AG08396 (cell line): ENCODE measurements at places on chromosomes 4 and X.

DNA sequence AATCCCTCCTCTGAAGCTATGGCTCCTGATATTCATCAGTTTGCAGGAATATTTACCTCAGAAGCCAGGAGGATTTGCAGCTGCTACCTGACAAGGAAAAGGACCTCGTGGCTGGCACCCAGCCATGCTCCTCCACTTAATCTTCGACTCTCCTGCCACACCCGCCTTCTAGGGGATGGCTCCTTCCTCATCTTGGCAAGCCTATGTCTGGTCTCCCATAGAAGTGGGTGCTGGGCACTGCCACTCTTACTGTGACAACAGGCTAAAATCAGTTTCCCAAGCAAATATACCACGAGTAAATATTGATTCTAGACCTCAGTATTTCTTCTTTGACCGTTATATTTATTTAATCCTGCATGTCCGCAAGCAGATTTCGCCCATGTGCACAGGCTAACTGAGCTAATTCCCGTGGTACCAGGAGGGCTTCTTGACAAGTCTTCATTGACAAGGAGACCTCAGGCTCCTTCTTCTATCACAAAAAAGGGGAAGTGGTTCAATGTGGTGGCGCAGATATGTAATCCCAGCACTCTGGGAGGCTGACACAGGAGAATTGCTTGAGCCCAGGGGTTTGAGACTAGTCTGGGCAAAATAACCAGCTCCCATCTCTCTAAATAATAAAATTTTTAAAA, 52.6 kb upstream of the DCTD start:
- DNase-seq = no peak

DNA sequence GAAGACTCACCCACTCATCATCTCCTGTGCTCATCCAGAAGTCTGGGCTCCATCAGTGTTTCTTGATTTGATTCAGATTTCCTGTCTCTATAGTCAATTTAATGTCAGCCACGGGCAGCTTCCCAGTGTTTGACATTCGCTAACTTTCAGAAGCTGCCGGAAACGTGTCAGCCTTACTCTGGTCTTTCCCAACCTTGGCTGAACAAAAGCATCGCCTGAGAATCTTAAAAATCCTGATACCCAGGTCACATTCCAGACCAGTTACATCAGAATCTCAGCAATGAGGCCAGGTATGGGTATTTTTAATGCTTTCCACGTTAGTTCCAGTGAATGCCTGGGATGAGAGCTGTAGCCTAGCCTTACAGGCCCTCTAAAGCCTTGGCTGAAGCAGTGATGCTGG, 233.8 kb downstream of the FRMPD4 start:
- DNase-seq = peak; percentile 15

- no peak for DNase-seq
Measured at GRCh38 chrX:63354484-63354883, 3.4 kb upstream of the SPIN4 start.

- DNase-seq = no peak
Measured at GRCh38 chrX:38273453-38273852, 52.8 kb upstream of the SRPX start.

DNA sequence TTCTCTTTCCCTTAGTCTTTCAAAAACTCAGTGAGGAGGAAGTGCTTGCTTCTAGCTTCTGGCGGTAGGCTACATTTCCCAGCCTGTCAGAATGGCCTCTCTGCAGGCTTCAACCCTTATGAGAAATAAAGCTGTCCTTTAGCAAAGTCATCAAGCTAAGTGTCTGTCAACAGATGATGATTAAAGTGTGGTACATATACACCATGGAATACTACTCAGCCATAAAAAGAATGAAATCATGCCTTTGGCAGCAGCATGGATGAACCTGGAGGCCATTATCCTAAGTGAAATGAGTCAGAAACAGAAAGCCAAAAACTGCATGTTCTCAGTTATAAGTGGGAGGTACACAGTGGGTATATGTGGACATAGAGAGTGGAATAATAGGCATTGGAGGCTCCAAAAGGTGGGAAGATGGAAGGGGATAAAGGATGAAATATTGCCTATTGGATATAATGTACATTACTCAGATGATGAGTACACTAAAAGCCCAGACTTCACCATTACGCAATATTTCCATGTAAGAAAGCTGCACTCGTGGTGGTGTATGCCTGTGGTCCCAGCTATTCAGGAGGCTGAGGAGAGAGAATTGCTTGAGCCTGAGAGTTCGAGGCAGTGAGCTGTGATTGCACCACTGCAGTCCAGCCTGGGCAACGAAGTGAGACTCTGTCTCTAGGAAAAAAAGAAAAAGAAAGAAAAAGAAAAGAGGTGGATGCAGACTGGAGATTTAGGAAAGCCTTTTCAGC, 7.9 kb downstream of the TRIM2 start:
- no peak for DNase-seq

- DNase-seq = no peak
Measured at GRCh38 chrX:97637289-97637688, 753.6 kb downstream of the RPA4 start.

GRCh38 chr4:2485956-2486355, 17.1 kb downstream of the RNF4 start:
- DNase-seq = no peak

DNA sequence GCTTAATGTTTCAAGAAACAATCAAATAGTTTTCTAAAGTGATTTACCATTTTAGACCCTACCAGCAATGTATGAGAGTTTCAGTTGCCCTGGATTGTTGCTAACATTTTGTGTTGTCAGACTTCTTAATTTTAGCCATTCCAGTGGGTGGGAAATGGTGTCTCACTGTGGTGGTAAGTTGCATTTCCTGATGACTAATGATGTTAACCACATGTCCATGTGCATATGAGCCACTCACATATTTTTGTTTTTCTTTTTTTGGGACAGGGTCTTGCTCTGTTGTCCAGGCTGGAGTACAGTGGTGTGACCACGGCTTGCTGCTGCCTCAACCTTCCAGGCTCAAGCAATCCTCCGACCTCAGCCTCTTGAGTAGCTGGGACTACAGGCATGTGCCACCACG, 48.3 kb downstream of the MED28 start:
- no peak for DNase-seq

GRCh38 chrX:112678831-112679230, 907 bp downstream of the LHFPL1 start:
- DNase-seq = no peak

DNA sequence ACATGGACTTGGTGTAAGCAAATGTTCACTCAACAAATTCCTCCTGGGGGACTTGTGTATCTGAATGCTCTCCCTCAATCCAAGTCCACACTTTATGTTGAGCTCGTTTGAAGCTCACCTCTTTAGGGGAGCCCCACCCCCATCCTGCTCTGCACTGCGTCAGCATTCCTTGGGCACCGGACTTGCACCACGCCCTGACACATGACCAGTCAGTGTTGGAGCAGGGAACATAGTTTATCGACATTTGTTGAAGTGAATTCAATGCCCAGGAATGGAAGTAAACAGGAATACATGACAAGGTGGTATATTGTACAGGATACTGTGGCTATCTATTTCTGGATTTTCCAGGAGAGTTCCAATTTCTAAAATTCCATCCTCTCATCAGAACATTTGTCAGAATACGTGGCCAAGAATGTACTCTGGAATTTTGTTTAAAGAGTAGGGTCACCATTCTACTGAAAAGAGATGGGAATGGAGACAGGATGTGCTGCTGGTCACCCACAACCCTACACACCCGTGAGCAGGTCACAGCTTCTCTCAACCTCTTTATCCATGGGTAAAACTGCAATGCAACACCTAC, 60.0 kb upstream of the LNX1 start:
- DNase-seq = peak; percentile 47

GRCh38 chr4:2785613-2786012, 7.3 kb upstream of the SH3BP2 start:
- no peak for DNase-seq

- DNase-seq = peak; percentile 55
Measured at GRCh38 chr4:186685767-186686183, 37.9 kb downstream of the FAT1 start.

DNA sequence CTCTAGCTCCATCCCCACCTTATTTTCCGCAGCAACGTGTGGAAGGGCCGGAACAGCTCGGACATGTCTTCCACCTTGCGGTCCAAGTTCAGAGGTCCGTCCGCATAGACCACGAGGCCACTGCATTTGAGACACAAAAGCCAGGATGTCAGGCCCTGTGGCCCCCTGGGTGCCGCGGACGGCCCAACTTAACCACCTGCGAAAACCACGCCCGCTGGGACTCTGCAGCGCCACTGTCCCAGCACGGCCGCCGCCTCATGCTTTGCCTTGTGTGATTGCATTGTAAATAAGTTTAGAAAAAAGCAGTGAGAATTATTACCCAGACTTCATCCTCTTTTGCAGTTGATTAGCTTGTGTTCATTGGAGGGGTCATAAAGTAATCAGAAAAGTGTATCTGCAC, 58.2 kb upstream of the MXD4 start:
- DNase-seq = no peak

GRCh38 chr4:98864560-98864959, 64.4 kb downstream of the EIF4E start:
- DNase-seq = no peak

DNA sequence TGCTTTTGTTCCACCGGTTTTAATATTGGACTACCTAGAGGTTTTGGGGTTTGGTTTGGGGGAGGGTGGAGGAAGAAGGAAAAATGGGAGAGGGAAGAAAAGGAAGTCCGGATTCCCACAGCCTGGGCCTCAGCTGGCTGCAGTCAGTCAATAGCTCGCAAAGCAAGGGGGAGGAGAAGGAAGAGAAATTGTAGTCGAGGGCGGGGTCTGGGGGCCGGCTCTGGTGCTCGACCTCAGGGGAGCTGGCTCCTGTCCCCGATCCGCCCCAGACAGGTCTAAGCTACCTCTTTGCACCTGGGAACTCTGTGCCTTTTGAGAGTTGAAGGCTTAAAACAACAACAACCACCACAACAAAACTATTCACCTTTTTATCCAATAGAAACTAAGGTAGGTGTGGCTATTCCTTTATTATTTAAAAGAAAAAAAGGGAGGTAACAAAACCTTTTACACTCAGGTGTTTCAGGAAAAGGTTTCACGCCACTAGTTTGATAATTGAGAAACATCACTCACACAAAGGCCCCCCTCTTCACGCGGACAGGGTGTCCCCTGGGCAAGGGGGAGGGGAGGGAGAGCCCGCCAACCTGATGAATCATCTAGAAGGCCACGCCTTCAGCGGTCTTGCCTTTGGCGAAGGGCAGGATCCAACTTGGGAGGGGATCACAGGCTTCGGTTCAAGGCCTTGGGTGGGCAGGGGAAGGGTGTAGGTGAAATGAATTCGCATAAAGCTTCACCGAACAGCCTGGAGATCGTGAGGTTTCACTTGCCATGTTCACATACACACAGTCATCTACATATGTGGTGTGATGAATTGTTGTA, 1.6 kb upstream of the LNX1 start:
- DNase-seq = no peak

- DNase-seq = no peak
Measured at GRCh38 chr4:127993151-127993550, 27.9 kb downstream of the ABHD18 start.

DNA sequence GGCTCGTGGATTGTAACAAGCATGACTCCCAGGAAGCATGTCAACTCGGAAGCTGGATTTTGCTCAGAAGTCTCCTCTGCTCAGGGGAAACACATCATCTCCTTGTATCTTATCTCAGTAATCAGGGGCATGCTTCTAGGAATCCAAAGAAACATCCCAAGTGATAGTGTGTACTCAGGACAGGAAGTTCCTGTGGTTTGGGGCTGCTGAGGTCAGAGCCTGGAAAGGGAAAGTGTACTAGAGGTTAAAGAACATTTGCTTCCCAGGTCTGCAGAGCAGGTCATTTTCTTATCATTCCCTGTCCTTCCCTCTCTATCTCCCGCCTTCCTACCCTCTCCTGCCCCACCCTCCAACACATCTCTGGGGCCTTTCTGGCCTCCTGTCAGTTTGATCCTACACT, 38.8 kb downstream of the SLC34A2 start:
- no peak for DNase-seq

DNA sequence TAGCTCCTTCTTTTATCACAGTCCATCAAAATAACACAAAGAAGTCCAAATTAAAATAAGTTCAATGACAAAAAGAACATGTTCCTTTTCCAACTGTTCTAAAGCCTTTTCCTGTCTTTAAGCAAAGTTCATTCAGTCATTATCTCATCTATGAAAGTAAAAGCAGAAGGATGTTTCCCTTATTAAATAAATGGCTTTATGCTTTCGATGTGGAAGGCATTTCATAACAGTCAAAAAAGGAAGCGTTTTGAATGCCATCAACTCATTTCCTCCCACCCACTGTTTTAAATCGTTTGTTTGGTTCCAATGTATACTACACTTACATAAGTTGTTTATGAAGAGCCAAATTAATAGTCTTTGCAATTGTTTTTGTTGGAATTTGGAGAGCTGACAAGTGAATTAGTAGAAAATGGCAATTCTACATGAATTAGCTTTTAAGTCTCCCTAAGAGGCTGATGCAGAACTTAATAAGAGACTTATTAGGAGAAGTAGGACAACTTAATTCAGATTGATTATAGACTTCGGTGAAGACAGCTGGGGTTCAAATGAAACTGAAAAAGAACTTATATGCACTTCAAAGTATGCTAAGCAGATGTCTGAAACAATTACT, 392.6 kb upstream of the FTHL17 start:
- no peak for DNase-seq

DNA sequence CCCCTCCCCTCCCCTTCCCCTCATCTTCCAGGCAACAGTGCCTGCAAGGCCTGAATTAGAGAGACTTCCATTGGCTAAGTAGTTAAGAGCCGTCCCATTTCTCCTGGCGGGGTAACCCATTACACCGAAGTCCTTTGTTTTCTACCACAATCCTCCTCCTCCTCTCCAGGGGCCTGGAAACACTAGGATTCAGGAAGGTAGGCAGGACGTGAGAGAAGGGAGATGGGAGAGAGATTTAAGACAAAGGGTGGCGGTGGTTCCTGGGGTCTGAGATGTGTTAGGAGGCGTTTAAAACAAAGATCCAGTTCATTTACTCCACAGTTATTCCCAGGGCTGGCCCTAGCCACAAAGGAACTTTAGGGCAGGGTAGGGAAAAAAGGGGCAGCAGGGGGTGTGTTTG, 28.0 kb downstream of the NYX start:
- DNase-seq = no peak

DNA sequence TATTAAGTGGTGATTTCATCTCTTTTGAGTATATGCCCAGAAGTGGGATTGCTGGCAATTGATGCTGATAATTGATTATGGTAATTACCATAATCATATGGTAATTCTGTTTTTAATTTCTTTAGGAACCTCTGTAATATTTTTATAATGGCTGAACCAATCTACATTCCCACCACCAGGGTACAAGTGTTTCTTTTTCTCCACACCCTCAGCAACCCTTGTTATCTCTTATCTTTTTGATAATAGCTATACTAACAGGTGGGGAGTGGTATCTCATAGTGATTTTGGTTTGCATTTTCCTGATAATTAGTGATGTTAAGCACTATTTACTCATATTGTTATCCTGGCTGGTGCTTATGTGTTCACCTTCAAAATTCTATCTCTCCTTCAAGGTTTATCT, 212.6 kb downstream of the FMR1NB start:
- DNase-seq = no peak
